ENCODE measurements at places on chromosomes 7 and 10.

- no peak for DNase-seq
These were observed 75.9 kb upstream of the NXPH1 start for GRCh38 chr7:8357536-8357935.

DNA sequence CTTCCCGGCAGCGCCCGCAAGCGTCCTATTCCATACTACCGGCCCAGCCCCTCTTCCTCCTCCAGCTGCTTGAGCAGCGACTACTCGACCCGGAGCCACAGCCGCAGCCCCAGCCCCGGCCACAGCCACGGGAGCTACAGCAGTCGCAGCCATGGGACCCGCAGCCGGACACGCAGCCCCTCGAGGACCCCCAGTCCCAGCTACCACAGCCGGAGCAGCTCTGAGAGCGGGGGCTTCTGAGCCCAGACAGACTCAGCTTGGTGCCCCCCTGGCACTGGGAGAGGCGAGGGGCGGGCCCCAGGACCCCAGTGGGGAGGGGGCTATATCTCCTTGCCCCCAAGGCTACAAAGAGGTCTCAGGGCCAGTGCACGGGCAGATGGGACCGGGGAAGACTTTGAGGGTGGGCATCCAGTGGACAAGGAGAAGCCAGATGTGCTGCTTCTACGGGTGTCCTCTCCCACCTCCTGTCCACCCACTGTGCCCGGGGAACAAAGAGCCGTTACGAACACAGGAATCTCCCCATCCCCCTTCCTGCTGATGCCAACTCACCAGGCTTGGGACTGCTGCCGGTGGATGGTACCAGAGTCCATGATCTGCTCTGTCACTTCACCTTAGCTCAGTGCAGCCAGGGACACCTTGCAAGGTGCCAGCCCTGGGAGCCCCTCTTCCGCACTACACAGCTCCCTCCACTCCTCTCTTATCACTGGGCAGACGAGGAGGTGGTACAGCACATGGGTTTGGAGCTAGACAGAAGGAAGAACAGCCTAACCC lies 16.7 kb upstream of the HSPB1 start:
- DNase-seq, result no peak

DNA sequence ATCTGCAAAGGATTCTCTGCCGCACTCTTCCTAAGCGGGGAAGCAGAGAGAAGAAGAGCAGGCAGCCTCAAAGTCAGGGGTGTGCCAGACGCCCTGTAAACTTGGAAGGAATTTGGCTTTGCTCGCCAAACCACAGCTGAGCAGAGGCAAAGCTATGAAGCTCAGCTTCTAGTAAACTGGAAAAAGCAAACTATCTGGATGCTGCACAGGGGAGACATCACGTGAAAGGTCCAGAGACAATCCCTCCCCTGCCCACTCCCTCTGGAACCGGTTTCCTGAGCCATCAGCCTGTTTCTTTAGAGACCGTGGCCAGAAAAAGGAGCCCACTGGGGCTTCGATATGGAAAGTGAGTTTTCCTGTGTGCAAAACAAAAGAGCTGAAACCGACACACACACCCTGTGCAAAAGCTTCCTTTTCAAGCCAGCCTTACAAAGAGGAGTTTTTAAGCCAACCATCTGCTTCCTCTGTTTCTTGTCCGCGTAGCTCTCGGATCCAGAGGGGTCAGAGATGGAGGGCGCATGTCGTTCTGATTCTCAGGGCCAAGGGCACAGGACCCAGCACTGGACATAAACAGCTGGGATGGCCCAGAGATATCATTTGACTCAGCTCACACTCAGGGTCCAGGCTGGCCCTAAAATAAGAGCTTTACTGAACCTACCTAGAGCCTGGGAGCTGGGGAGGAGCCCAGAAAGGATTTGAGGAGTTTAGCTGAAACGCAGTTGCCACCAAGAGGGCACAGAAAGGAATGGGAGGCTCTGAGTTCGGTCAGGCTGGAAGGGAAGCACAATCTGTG lies 58.2 kb upstream of the DNAAF5 start:
- DNase-seq, result no peak

- no peak for DNase-seq
These were observed 313.0 kb upstream of the NPVF start for GRCh38 chr7:25541094-25541821.

- DNase-seq, result peak; percentile 90
These were observed 52.3 kb upstream of the DGKI start for GRCh38 chr7:137898839-137899721.

DNA sequence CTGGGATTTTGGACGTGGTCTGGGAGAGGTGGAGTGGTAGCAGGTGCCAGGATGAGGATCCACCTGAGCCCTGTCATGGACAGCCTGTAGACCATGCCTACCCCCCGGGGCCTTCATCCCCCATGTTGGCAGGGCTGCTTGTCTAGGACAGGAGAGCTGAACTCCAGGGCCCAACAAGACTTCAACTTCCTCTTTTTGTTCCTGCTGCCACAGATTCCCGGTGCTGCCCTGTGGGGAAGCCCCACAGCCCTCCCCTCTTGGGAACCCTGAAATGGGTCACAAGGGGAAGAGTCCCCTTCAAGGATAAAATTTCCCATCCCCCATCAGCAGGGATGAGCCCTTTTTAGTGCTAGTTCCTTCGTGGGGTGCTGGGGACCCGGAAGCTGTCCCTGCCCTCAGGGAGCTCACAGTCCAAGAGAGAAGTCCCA lies 1.3 kb upstream of the CUEDC2 start:
- no peak for DNase-seq

DNA sequence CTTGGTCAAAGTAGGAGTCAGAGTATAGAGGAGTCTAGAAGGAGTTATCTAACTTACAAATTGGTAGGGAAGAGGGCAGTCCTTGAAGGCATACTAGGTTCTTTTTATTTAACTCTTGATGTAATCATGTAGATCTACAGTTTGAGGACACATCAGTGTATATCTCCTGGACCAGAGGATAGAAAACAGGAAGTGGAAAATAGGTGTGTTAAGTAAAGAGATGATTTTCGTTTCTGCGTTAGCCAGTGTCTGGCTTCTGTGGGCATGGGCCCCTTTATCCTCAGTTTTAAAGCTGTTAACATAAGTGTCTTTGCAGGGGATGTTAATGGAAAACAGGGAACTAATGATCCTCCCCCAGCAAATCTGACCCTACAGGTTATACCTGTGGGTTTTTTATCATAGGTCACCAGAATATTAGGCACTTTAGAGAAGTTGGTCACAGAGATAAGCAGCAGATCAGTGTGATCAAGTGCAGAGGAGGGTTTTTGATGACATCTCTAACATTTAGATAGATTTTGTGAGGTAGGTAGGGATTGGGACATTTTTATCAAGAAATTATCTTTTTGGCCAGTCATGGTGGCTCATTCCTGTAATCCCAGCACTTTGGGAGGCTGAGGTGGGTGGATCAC lies 58.6 kb upstream of the PRSS1 start:
- DNase-seq, result no peak

DNA sequence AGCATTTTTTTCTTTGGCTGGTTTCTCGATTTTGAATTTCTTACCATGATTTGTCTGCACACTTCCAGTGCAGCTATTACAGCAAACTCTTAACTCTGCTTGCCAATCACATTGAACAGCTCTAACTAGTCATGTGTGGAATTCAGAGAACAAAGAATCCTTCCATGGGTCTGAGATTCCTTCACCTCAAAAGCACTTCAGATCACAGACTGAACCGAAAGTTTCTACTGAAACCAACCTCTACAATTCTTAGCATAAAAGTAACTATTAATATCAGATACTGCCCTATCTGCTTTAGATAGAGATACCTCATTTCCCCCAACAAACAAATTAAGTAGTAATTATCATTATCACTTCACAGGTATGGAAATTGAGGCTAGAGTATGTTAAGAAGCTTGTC lies 56.5 kb upstream of the SP4 start:
- DNase-seq, result no peak

- DNase-seq, result no peak
These were observed 219.1 kb downstream of the GFRA1 start for GRCh38 chr10:116053910-116054309.

DNA sequence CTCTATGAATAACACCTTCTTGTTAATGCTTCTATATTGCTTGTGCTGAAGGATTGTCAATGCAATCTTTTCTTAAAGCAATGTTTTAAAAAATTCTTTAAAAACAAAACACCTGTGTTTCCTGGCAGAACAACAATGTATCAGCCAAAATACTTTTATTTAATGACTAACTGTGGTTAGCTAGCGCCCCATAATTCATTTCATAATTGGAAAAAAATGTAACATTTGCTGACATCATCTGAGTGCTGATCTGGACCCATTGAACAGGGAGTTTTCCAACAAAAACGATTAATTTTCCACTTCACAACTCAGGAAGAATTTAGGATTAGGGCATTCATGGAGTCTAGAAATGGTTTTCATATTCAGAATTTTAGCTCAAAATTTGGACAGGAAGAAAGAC lies 137.6 kb upstream of the CDK6 start:
- DNase-seq, result no peak

DNA sequence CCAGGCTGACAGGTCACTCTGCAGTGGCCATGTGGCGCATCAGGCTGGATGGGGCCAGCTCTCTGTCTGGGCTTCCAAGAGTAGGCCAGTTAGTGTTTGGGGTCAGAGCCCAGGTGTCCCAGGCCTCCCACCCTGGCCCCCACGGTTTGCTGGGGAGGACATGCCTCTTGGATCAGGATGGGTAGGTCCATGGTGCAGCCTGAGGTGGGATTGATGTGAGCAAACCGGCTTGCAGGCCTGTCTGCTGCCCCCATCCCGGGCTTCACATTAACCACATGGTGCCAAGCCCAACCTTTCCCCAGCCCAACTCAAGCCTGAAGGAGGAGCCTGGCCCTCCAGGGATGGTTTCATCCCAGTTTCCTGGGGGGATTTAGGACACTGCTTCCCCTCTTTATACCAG lies 39.2 kb downstream of the LDB3 start:
- no peak for DNase-seq

- no peak for DNase-seq
These were observed 242.8 kb upstream of the SP4 start for GRCh38 chr7:21184942-21185652.

- no peak for DNase-seq
These were observed 7.7 kb downstream of the TM9SF3 start for GRCh38 chr10:96579133-96579532.

DNA sequence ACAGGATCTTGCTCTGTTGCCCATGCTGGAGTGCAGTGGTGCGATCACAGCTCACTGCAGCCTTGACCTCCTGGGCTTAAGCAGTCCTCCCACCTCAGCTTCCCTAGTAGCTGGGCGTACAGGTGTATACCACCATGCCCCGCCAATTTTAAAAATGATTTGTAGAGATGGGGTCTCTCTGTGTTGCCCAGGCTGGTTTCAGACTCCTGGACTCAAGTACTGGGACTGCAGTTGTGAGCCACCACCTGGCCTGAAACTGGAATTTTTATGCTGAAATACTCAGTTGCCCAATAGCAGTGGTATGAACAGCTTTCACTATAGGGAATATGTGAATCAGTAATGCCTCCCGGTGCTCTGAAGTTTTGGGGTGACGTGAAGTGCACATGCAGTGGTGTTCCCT lies 7.6 kb downstream of the ZRANB1 start:
- DNase-seq, result no peak

DNA sequence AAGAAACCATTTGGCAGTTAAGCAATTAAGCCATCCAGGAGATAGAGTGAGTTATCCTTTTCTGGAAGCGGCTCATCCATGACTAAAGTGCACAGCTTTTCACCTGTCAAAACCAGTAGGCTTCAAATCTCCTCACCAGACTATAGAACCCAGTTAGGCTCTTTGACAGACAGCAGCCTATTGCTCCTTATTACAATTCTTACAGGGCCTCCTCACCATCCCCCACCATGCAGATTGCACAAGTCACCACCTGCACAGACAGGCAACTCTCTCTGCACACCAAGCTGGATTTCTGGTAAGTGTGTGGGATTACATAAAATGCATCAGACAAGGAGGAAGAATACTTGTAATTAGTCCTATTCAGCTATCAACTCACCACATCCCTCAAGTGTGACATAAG lies 301.6 kb downstream of the SNX13 start:
- DNase-seq, result no peak

DNA sequence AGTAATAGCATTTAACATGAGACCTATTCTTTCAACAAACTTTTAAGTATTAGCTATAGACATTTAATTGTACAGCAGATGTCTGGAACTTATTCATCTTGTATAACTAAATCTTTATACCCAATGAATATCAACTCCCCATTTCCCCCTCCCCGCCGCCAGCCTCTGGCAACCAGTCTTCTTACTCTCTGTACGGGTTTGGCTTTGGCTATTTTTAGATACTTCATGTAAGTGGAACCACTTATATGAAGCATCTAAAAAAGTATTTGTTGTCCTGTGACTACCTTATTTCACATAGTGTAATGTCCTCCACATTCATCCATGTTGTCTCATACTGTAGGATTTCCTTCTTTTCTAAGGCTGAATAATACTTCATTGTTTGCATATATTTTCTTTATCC lies 60.8 kb downstream of the RAB18 start:
- DNase-seq, result no peak

GRCh38 chr7:33836797-33837355 lies 68.5 kb upstream of the BMPER start:
- no peak for DNase-seq

DNA sequence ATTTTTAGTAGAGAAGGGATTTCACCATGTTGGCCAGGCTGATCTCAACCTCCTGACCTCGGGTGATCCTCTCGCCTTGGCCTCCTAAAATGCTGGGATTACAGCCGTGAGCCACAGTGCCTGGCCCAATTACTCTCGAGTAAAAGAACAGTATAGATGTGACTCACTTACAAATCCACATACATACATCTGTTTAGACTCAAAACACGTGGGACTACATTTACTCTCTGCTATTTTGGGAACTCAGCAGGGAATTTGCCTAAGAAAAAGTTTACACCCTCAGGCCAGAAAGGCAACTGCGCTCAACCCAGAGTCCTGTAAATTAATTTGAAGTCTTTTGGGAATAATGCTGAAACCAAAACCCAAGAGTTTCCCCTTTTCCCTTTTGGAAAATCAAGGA lies 289.7 kb downstream of the KLF6 start:
- DNase-seq, result no peak

GRCh38 chr7:119232091-119232490 lies 1007.6 kb downstream of the ANKRD7 start:
- DNase-seq, result no peak

- DNase-seq, result peak; percentile 56
These were observed 23.0 kb downstream of the ASB15 start for GRCh38 chr7:123624527-123625183.

DNA sequence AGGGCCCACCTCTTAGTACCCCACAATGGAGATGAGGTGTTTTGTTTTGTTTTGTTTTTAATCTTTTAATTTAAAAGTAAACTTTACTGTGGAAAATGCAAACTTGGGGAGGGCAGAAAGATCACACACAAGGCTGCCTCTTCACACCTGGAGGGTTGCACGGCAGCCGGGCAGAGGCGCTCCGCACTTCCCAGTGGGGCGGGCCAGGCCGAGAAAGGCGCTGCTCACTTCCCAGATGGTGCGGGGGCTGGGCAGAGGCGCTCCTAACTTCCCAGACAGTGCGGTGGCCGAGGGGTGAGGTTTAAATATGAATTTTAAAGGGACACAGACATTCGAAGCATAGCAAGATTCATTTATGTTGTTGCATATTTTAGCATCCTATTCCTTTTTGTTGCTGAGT lies 235.9 kb upstream of the MTPN start:
- DNase-seq, result no peak

GRCh38 chr10:50552771-50553535 lies 70.8 kb downstream of the SGMS1 start:
- DNase-seq, result no peak

- peak; percentile 76 for DNase-seq
These were observed 155.5 kb downstream of the COBL start for GRCh38 chr7:51160990-51161615.
